ENCODE measurements at places on chromosomes 13 and 19. TPM values are rescaled to one million over a fixed set of nuclear protein-coding genes. Genes with fewer than 3 reads are reported as not detected.

GPR32 gene
- not detected for polyA plus RNA-seq

- no peak for DNase-seq
These were observed 69.1 kb upstream of the SLC15A1 start for GRCh38 chr13:98821372-98822224.

STXBP2 gene
- polyA plus RNA-seq = 74.5 TPM

DNA sequence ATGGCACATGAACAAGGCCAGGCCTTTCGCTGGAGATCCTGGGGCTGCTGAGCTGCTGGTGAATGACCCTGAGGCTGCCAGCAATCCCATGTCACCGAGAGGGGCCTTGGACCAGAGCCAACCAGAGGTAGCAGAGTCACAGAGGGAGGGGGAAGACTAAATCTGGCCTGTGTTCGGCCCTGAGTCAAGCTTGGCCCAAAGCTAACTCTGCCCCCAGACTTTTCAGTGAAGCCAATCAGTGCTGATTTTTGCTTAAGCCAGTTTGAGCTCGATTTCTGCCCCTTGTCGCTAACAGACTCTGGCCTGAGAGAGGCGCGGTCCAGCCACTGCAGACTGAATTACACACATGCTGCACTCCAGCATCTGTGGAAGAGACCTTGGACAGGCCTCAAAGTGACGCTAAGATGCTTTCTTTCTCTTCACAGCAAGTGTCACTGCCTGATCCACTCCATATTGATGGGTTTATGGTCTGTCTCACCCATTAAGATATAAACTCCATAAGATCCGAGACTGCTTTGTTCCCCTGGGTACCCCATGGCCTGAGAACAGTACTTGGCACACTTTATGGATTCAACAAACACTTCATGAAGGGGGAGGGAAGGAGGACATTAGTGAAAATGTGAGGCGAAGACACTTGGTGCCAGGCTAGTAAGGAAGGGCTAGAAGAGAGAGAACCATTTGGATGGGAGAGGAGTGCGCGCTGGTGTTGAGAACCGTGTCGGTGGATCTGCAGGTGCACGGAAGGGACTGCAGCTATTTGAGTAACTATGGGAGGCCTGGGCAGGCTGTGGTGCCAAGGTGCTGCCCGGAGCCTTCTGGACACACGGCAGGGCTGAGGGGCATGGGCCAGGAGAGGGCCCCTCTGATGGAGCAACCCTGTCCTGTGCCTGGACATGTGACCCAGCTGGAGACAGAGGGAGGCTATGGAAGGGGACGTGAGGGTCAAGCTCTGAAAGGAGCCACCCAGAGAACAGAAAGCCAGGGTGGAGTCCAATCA lies 17.6 kb downstream of the RANBP3 start:
- no peak for DNase-seq

NXNL1 gene
- 0.35 TPM for polyA plus RNA-seq

GRCh38 chr13:31764556-31764955 lies 25.2 kb downstream of the RXFP2 start:
- no peak for DNase-seq

PSG2 gene
- not detected for polyA plus RNA-seq

GFY gene
- polyA plus RNA-seq = not detected

GRCh38 chr13:65965501-65965900 lies 1264.6 kb downstream of the PCDH9 start:
- DNase-seq = no peak

DNA sequence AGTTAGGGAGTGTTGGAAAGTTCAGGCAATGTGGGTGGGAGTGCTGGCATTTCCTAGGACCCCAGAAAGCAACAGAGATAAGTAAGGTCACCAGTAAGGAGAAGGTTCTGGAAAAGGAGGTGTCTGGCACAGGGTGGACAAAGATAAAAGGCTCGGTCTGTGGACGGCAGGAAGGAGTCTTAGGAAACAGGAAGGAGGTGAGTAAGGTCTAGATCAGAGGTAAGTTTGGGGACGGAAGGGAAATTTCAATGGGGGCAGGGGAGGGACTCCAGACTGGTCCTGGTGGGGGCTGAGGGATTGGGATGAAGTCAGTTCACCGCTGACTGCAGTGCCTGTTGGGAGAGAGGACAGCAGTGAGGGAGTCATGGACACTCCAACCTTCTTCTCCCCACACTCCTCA lies 7.8 kb upstream of the OPA3 start:
- no peak for DNase-seq

- DNase-seq = no peak
These were observed 1466.9 kb downstream of the UQCRFS1 start for GRCh38 chr19:27745978-27746542.

DNA sequence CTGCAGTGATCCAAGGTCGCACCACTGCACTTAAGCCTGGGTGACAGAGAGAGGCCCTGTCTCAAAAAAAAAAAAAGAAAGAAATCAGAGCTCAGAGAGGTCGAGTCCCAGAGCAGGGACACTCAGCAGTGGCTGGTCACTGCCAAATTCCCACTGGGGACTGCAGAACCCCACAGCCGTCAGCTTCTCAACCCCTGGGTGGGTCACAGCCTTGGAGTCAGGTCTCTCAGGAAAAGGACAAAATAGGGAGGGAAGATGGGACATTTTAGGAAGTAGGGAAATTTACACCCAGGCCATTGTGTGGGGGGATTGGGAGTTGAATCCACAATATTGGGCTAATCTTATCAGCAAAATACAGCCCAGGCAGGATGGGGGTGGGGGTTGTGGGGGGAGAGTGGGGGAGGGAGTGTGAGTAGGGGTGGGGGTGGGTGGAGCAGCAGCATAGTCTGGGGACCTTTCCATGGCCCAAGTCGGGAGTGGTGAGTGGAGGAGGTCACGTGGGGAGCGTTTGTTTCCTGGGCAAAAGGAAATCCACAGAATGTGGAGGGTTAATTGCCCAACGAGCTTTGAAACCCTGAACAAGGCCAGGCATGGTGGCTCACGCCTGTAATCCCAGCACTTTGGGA lies 5.0 kb upstream of the CCDC194 start:
- no peak for DNase-seq

ADGRL1 gene
- 39.8 TPM for polyA plus RNA-seq

ZNF888 gene
- polyA plus RNA-seq = 14.8 TPM

DNA sequence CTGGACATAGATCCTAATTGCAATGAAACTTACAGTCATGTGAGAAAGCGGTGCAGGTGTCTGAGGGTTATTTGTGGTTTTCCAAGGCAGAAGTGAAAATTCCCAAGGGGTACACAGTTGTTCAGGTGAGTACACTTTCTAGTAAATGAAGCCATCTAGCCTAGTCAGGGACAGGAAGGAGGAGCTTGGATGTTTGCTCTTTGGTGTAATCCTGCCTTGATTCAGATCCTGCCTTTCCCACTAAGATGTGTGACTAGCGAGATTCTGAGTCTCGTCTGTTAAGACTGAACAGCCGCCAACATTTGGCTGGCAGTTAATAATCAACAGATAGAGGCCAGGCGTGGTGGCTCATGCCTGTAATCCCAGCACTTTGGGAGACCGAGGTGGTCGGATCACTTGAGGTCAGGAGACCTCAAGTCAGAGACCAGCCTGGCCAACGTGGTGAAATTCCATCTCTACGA lies 2.5 kb downstream of the RPS9 start:
- no peak for DNase-seq

ZFR2 gene
- polyA plus RNA-seq = 2.4 TPM

FPR3 gene
- polyA plus RNA-seq = 0.20 TPM

KANK3 gene
- 6.1 TPM for polyA plus RNA-seq

DNA sequence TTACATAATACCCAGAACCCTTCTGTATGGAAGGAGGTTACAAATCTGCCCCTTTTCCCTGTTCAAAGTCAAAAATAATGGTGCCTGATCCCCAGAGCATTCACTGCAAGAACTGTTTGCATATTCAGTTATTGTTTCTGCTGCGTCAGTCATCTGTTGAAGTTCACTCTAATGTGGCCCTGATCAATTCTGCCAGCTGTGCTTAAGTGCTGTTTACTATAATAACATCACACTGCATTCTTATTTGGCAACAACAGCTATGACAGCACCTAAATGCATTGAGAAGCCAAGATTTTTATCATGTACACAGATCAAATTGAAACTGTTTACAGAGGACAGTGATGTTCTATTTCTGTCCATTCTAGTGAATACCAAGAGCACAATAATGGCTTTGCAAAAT lies 115.9 kb downstream of the DACH1 start:
- no peak for DNase-seq

- DNase-seq = peak; percentile 22
These were observed 2.5 kb downstream of the PDS5B start for GRCh38 chr13:32588736-32589135.

GRCh38 chr13:38321654-38322053 lies 28.0 kb upstream of the UFM1 start:
- DNase-seq = no peak

DNA sequence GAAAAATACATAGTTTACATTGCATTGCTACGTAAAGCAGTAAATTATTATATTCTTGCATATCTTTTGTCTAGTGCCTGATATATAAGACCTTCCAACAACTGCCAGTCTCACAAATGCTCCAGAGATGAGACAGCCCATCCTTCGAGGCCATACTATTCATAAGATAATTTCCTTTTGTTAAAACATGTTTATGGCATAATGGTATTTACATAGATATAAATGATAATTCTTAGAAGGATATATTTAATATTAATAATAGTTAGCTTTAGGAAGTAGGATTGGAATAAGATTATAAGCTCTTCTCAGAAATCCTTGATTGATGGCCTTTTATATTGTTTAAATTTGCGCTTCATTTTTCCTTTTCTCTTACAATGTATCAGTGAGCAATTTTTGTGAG lies 1410.1 kb upstream of the MIR17HG start:
- no peak for DNase-seq

PLIN3 gene
- 39.2 TPM for polyA plus RNA-seq

GRCh38 chr19:2561895-2562294 lies 86.0 kb downstream of the GADD45B start:
- DNase-seq = no peak

- no peak for DNase-seq
These were observed 1.7 kb upstream of the DNAJB1 start for GRCh38 chr19:14519860-14520407.

Data from left kidney (tissue), 8 donors.